A549 treated with Hydrocortisone at 1 μM for 4 hours (cell line): ENCODE measurements at places on chromosomes 2 and 18. TPM values are rescaled to one million over a fixed set of nuclear protein-coding genes. Genes with fewer than 3 reads are reported as not detected.

Gene TMEM247
- not detected in 5 replicates for total RNA-seq

Gene MEIS1
- total RNA-seq, result 1.5 to 2.2 TPM (median 1.8 TPM) in 5 replicates

Gene AOX1
- total RNA-seq, result 4.1 to 8.6 TPM (median 4.8 TPM) in 5 replicates

Gene PLA2R1
- 1.6 to 2.7 TPM (median 2.4 TPM) in 5 replicates for total RNA-seq

Gene KCNG3
- total RNA-seq, result 0.46 to 0.73 TPM (median 0.62 TPM) in 5 replicates

Gene CD207
- not detected in 5 replicates for total RNA-seq

Gene ACTG2
- total RNA-seq, result 0.20 to 0.39 TPM (median 0.25 TPM) in 5 replicates

Gene ATP5MC3
- total RNA-seq, result 339 to 518 TPM (median 511 TPM) in 5 replicates

Gene ALPI
- 0.05 TPM in 2 of 5 replicates, not detected in the others for total RNA-seq

Gene ITGB6
- 0.46 to 0.77 TPM (median 0.67 TPM) in 5 replicates for total RNA-seq

Gene MYO1B
- 42.1 to 65.9 TPM (median 45.4 TPM) in 5 replicates for total RNA-seq

Gene FARP2
- total RNA-seq, result 22.9 to 31.5 TPM (median 29.2 TPM) in 5 replicates

Gene PEX13
- total RNA-seq, result 13.9 to 17.9 TPM (median 15.0 TPM) in 5 replicates

Gene CLEC4F
- total RNA-seq, result not detected in 5 replicates

Gene SP3
- total RNA-seq, result 30.2 to 50.4 TPM (median 35.7 TPM) in 5 replicates

Gene LIMS2
- total RNA-seq, result 6.3 to 9.8 TPM (median 6.4 TPM) in 5 replicates

Gene ROCK1
- total RNA-seq, result 15.2 to 29.3 TPM (median 20.4 TPM) in 5 replicates

Gene FARSB
- 42.4 to 47.9 TPM (median 45.5 TPM) in 5 replicates for total RNA-seq

Gene RFTN2
- 0.02 TPM in 1 of 5 replicates, not detected in the others for total RNA-seq

Gene RESP18
- total RNA-seq, result not detected in 5 replicates
